ENCODE measurements at places on chromosomes 7 and 10.
A peak's percentile ranks its signal among the peaks of the same experiment; 100 is the strongest.

DNA sequence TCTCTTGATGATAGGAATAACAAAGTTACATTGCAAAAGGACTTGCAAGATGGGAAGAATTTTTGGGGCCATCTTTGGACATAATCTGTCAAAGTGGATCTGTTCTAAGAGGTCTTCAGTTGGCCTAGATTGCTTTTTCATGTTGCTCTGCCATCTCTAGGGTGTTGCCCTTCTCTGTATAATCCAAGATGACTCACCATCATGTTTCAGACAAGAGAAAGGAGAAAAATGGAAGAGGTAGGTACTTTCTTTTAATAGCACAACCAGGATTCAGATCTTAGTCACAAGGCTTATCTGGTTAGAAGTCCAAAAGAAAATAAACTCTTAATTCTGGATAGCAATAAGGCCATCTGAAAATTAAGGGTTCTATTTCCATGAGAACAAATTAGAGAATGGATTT lies 38.7 kb upstream of the FOXP2 start:
- DNase-seq = no peak

DNA sequence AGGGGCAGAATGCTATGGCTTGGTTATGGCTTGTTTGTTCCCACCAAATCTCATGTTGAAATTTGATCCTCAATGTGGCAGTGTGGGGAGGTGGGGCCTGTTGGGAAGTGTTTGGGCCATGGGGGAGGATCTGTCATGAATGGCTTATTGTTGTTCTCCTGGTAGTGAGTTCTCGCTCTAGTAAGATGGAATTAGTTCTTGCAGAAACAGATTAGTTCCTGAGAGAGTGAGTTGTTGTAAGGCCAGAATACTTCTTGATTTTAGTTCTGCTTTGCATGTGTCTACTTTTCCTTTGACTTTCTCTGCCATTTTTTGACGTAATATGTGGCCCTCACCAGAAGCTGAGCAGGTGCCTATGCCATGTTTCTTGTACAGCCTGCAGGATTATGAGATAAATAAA lies 188.2 kb downstream of the KIF20B start:
- DNase-seq = no peak

- no peak for DNase-seq
These were observed 166.7 kb downstream of the DNAJB9 start for GRCh38 chr7:108736221-108736891.

DNA sequence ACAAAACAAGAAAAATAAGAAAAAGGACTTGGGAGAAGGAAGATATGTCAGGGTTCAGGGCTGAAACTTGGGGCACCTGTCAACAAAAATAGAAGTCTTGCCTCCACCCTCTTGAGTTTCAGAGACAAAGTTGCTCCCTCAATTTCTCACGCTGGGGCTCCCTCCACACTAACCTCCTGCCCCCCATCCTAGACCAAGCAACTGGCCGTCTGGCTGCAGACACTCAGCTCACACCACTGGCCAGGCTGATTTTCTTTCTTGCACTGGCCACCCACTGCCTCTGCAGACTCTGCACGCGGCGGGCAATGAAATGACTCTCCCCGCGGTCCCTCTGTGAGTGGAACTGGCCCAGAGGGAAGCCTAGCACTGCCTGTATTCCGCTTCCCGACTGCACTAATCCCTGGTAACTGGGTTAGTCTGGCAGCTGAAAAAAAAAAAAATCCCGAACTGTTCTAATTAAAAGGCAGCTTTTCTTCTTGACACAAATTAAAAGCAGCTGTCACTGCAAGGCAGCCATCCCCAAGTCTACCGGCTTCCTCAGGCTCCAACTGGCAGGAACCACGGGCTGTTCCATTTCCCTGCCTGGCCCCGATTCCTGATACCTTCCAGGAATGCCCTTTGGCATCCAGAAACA lies 83.5 kb downstream of the SPDYE5 start:
- DNase-seq = no peak

GRCh38 chr7:71386152-71386785 lies 254.3 kb downstream of the GALNT17 start:
- DNase-seq = no peak

DNA sequence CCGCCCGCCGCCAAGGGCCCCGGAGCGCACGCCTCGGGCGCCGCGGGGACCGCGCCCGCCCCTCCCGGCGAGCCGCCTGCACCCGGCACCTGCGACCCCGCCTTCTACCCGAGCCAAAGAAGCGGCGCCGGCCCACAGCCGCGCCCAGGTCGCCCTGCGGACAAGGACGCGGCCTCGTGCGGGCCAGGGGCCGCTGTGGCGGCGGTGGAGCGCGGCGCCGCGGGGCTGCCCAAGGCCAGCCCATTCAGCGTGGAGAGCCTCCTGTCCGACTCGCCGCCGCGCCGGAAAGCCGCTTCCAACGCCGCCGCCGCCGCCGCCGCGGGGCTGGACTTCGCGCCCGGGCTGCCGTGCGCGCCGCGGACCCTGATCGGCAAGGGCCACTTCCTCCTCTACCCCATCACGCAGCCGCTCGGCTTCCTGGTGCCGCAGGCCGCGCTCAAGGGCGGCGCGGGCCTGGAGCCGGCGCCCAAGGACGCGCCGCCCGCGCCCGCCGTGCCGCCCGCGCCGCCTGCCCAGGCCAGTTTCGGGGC lies 3.5 kb downstream of the UNCX start:
- peak; percentile 67 for DNase-seq

DNA sequence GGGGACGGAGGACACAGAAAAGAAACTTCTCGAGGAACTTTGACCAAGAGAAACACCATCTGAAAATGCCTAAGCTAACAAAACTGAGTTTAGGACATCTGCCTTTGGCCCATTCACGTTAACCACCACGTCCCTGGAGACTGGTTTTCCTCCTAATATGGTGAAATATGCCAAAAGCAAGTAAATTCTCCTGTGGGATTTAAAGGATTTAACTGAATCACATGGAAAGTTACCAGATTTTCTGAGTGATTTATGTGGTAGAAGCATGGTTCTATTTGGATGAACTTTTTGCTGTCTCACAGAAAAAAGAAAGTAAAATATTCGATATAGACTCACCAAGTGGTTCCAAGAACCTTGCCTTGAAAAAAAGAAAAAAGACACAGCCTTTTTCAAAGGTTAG lies 30.4 kb upstream of the BMPER start:
- DNase-seq = no peak

- DNase-seq = peak; percentile 61
These were observed 563.1 kb upstream of the GALNT17 start for GRCh38 chr7:70568674-70569334.

DNA sequence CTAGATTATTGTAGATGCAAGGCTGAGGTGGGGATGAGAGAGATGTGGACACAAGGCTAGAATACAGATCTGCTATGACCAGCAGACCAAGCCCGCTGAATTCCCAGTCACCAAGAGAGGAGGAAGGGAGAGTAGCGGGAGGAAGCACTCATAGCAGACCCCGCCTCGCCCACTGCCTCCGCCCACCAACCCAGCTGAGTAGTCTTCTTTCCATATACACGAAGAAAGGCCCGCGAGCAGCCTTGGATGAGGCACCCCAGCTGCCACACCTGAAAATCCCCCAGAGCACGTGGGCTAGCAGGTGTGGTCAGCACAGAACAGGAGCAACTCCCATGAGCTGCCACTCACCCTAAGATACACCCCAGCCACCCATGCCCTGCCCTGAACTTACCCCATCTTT lies 7.9 kb upstream of the H2BK1 start:
- DNase-seq = no peak

GRCh38 chr7:118826246-118826645 lies 601.7 kb downstream of the ANKRD7 start:
- DNase-seq = no peak

DNA sequence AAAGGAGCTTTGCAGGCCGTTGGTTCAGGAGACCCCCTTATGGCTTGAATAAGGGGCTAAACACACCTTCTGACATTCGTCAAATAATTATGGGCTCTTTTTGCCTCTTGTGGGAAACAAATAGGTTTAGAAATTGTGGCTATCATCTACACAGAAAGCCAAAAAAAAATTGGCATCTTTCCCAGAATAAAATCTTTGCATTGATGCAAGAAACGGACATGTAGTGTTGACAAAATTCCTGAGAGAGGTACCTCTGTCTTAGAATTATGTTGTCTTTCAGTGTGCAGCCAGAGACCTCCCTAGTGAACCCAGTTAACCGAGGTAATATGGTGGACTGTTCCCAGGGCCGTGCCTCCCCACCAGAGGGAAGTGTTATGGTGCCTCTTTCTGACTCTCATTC lies 283.9 kb downstream of the SDHAF3 start:
- DNase-seq = no peak

DNA sequence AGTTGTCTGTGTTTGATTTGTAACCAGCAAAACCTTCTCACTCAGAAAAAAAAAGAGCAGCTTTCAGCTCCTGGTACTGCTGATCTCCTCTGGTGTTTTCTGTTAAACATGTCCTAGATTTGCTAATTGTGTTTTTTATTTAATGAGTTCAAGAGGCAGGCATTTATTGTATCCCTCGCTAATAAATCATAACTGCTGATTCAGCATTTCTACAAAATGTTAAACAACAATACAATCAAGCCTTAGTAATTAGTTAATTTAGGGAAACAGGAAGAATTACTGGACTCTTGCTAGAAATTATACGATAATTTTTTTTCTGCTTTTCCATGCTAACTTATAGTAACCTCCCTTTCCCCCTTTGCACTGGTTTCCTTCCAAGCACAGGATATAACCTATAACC lies 66.8 kb upstream of the NRP1 start:
- no peak for DNase-seq

- no peak for DNase-seq
These were observed 79.3 kb downstream of the GRID1 start for GRCh38 chr10:86287110-86287793.

DNA sequence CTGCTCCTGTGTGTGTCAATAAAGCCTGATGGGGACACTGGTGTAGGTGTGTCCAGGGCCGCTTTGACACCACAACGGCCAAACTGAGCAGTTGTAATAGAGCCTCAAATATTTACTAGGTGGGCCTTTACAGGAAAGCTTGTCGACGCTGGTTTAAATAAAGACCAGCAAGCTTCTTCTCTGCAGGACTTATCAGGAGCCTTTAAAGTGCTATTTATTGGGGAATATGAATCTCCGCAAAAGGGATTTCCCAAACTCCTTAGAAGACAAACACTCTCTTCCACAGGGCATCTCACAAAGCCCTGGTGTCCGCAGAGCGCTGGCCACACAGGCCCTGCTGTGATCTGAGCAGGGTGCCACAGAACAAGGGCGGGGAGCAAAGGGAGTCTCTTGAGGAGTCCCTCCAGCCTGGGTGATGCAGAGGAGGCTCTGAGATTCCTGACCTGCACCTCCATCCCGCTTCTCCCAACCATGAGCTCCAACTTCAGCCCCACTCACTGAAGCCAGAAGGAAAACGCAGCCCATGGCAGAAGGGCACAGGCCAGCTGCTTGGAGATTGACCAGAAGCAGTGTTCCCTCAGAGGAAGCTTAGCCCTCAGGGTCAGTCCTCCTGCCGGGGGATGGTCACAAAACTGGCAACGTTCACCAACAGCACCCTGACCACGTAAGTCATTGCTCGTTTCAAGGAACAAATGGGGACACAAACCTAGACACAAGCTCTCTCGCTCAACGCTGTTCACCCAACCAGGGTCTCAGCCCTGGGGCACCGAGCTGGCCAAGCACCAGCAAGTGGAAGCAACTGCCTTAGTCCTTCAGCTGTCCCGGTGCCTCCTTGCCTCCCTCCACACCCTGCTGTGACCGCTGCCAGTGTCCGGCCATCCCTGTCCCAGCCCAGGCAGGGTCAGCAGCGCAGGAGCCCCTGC lies 129.5 kb downstream of the OAT start:
- DNase-seq = peak; percentile 34

DNA sequence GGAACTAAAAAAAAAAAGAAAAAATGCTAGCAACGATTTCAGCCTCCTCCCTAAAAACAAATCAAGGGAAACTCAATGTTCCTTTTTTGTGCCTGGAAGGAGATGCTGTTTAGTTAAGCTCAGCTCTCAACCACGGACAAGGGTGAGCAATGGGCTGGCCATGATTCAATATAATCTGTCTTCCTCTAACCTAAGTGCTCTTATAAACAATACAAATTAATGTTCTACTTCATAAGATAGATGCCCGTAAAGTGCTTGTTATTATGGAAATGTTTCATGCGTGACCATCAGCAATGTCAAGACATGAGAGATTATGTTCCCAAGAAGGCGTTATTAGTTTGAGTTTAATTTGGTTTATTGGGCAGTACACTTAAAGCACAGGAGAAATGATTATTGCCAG lies 320.3 kb downstream of the SFMBT2 start:
- DNase-seq = no peak

- DNase-seq = no peak
These were observed 459 bp upstream of the FEZF1 start for GRCh38 chr7:122304996-122305421.

DNA sequence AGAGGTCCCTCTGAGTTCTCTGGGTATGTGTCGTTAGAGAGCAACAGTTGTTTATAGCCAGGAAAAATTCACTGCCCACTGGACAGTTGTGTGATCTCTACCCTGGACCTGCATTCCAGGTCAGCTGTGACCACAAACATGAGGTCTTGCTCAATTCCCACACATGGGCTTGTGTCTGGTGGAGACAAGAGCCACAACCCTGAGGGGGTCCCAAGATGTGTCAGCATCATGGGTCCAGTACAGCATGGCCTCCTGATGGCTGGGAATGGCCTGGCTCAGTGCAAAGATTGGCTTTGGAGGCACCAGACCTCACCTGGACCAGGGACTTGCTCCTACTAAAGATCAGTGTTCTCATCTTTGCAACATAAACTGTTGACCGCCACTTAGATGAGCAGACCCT lies 751.6 kb downstream of the GRID1 start:
- DNase-seq = no peak

- no peak for DNase-seq
These were observed 142.1 kb downstream of the HGF start for GRCh38 chr7:81627536-81628287.

GRCh38 chr10:86553639-86554038 lies 32.0 kb upstream of the WAPL start:
- DNase-seq = no peak

- DNase-seq = no peak
These were observed 52.5 kb upstream of the NRP1 start for GRCh38 chr10:33386926-33387325.

- DNase-seq = no peak
These were observed 3.6 kb downstream of the ARL3 start for GRCh38 chr10:102710609-102711008.

DNA sequence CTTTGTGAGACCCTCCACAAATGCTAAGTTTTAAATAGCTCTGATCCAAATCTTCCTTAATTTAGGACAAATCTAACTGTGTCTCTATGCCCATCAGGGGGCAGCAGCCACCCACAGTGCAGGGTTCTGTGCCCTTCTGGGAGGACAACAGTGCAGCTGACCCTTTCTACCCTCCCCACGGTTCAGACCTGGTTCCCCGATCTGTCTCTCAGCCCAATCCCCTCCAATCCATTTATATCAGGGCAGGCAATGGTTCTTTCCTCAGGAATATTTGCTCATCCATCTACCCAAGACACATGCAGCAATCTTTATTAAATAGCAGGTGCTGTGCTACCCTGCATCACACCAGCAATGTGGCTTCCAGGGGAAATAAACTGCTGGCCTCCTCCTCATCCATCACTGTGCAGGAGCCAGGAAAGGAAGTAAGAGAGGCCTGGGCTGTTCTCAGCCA lies 4.0 kb upstream of the RBM28 start:
- no peak for DNase-seq

GRCh38 chr10:44028384-44029137 lies 356.3 kb downstream of the CXCL12 start:
- no peak for DNase-seq

Measured in Peyer's patch (tissue), 4 donors.